ENCODE measurements at places on chromosomes 12 and 14. TPM values are rescaled to one million over a fixed set of nuclear protein-coding genes. Genes with fewer than 3 reads are reported as not detected.

Gene PAX9
- total RNA-seq: 0.82 TPM

- DNase-seq: no peak
Observed at GRCh38 chr14:75983019-75983358, 1.2 kb upstream of the TGFB3 start.

- DNase-seq: peak; percentile 96
Observed at GRCh38 chr14:51547260-51547659, 104.5 kb upstream of the FRMD6 start.

DNA sequence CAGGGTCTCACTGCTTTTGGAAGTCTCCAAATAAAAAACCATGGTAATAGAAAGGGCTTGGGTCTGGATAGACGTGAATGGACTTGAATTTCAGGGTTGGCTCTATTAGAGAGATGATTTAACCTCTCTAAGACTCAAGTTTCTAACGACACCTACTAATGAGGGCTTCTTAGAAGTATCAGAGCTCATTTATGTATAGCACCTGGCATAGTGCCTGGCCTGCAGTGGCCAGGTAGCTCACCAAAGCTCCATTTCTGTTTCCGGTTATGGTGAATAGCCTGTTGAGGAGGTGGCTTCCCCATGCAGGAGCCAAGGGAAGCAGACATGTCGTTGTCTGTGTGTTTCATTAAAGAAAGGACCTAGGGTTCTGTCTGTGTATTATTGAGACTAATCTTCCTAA lies 108.6 kb downstream of the ETV6 start:
- DNase-seq: no peak

- no peak for DNase-seq
Observed at GRCh38 chr12:106128585-106129328, 10.0 kb downstream of the NUAK1 start.

DNA sequence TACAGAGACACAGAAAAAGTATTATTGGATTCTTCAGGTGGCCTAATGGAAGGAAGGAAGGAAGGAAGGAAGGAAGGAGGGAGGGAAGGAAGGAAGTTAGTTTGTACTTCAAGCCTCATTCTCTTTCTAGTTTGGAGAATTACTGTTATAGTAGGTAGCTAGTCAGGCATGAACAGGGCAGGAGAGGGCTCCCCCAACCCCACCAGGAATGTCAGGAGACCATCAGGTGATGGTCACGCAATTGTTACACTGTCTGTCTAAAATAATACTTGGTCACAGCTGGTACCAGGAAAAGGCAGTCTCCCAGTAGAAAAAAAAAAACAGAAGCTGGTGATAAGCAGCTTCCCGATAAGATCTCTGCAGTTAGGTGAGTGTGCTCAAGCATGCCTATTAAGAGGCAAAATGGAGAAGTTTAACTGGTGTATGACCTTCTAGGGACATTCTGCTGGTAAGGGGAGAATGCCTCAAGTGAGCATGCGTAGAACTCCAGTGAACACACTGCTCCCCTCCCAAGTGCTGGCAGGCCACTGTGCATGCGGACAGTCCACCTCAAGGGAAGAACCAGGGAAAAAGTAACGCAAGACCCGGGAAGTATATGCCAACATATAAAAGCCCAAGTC lies 358.4 kb upstream of the SOX5 start:
- no peak for DNase-seq

Gene LRRK2
- total RNA-seq: 0.13 TPM

DNA sequence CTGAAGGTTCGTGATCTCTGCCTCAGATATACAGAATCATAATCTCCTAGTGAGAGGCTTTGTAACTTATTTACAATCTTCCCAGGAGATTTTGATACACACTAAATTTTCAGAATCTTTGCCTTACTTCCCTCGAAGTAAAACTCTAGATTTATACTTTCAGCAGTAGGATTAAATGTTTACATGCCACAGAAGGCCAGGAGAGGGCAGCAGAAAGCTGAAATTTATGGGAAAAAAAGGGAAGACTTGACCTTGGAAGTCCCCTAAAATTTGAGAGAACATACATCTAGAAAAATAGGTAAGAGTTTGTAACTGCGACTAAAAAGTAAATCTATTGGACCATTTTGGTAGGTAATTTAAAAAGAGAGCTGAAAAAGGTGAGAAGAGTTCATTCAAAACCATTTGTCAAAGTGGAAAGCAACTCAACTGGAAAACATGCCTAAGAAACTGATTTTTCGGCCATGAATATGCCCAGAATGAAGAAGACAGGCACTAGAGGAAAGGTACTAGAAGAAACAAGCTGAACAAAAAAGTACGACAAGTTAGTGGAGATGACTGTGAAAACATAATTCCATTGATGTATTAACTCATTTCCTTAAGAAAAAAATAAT lies 242.0 kb upstream of the MDGA2 start:
- no peak for DNase-seq

DNA sequence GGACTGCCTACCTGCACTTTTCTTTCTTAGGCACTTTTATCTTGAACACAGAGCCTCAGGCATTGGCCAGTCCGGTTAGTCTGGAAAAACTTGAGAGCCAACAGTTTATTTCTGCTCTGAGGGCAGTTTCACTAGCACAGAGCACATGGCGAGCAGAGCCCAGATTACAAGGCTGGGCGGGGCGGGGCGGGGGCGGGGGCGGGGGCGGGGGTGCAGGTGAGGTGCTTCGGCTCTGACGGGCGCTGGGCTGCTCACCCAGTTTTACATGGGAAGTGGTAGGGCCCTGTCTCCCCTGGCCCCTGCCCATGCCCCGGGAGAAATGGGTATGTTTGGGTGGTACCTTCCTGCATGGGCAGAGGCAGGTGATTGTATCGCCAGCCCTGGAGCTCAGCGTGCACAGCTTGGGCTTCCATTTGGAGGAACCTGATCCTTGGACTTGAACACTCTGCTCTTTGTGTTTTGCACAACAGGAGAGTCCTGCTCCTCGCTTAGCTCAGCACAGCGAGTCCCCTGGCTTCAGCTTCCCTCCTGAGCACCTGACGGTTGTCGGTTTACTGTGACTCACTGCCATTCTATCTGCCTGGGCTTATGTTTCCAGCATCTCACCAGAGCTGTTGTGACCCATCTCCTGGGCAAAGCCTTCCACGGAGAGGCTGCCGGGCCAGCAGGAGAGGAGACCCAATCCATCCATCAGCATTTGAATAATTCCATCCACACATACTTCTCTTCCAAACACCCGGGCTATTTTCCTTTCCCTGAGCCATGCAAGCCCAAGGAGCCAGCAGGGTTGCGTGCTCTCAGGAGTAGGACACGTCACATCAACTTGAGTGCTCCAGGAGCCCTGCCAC lies 108.5 kb downstream of the ARF6 start:
- DNase-seq: no peak

DNA sequence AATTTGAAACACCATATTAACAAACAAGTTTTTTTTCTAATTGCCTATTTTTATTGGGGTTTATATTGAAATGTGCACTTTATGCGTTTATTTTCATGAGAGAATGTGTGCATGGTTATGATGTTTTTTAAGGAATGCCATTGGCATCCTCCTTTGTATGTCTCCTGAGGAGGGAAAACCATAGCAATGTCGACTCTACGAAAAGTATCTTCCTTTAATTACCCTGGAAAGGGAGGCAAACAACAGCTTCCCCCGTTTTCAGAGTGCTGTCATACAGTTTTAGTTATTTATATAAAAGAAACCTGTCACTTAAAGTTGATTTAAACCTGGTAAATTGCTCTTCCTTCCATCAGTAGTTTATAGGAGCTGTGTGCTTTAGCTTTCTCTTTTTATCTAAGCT lies 117.4 kb downstream of the PLEKHA5 start:
- DNase-seq: no peak

All from Panc1 (cell line).